Umbilical cord (tissue), 2 donors: ENCODE measurements at places on chromosomes 1 and 21.
A peak's percentile ranks its signal among the peaks of the same experiment; 100 is the strongest.

DNA sequence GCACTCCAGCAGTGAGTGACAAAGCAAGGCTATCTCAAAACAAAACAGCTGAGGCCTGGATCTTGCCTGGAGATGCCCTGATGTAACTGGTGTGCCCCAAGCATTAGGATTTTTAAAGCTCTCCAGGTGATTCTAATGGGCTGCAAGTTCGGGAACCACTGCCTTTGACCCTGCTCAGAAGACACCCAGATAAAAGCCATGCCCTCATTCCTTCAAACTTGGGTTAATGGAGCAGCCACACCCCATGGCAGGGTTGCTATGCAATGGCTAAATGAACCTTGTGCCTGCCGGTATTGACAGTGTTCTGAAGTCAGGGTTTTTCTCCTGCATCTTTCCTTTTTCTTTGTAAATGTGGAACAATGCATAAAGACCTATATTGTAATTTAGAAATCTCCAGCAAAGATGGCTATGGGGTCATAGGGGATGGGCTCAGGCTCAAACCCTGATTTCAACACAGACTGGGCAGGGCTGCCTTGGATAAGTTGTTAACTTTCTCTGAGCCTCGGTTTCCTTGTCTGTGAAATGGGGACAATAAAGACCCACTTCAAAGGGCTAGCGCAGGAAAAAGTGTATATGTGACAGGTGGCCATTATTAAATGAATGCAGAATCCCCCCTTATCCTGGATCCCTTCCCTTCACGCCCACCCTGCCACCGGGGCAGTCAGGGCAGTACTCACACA is 453 bp downstream of the TFF3 start:
- DNase-seq: no peak

DNA sequence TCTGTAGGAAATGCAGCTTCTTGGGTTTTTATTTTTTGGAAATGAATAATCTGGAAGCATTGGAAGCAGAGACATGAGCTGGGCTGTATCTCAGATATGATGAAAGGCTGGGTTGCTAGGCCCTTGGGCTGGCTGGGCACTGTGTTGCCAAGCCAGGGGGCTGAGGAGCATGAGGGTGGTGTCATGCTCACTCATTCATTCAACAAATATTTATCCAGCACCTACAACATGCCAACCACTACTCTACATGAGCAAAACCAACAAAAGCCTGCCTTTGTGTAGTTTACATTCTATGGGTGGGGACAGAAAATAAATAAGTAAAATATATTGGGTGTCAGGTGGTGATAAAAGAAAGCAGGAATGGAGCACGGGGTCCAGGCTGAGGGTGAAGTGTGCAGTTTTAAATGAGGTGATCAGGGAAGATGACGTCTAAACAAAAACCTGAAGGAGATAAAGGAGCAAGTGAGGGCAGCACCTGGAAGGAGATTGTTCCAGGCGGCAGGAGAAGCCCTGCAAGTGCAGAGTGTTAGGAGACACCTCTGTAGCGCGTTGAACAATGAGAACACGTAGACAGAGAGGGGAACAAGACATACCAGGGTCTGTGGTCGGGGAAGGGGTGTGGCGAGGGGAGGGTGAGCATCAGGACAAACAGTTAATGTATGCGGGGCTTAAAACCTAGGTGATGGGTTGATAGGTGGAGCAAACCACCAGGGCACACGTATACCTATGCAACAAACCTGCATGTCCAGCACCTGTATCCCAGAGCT is 10.9 kb downstream of the TAGLN2 start:
- DNase-seq: no peak

DNA sequence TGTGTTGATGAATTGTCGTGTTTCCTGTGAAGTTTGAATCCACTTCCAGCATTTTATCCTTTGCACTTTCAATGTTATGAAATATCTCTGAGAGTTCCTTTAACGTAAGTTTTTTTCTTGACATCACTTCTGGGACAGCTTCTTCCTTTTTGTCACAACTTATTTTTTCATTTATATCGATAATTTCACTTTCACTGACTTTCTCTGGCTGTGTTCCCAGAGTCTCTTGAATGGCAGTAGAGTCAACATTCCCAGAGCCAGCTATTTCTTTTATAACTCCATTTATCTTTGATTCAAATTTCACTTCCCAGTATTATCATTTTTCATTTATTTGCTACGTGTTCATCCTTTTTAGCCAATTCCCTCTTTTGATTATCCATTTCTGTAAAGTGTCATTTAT is 256.5 kb downstream of the PAPPA2 start:
- DNase-seq: no peak

DNA sequence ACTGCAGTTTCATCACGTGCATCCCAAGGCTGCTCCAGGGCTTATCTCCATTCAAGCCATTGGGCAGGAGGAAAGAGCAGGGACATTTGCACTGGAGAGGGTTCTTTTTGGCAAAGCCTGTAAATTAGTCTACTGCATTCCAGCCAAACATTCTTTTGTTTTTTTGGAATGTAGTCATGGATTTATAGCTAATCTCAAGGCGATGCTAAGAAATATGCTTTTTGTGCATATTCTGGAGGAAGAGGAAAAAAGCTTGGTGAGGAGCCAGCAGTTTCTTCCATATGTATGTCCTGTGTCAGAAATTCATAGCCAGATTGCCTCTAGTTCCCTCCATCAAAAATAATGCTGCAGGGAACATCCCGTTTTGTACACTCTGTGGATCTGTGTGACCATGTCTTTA is 221.4 kb downstream of the BACH1 start:
- peak; percentile 30 for DNase-seq

DNA sequence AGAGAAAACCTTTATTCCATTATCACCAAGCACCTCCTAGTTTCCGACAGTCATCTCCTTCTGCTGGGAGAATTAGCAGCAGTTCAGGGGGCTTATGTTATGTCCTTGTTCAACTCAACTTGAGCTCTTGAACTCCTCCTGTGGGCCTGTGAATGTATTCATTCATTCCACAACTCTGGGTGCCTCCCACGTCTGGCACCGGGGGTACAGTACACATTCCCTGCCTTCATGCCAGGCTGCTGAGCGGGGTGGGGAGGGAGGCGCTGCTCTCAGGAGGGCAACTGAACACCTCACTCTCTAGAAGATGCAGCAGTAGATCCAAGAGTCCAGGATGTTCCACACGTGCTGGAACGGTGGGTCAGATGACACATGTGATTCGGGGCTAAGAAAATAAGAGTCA is 4.3 kb upstream of the MX2 start:
- no peak for DNase-seq

GRCh38 chr1:201471772-201472171 is 2.8 kb upstream of the PHLDA3 start:
- no peak for DNase-seq

- DNase-seq: no peak
Observed at GRCh38 chr21:26739189-26739588, 106.0 kb downstream of the ADAMTS1 start.

DNA sequence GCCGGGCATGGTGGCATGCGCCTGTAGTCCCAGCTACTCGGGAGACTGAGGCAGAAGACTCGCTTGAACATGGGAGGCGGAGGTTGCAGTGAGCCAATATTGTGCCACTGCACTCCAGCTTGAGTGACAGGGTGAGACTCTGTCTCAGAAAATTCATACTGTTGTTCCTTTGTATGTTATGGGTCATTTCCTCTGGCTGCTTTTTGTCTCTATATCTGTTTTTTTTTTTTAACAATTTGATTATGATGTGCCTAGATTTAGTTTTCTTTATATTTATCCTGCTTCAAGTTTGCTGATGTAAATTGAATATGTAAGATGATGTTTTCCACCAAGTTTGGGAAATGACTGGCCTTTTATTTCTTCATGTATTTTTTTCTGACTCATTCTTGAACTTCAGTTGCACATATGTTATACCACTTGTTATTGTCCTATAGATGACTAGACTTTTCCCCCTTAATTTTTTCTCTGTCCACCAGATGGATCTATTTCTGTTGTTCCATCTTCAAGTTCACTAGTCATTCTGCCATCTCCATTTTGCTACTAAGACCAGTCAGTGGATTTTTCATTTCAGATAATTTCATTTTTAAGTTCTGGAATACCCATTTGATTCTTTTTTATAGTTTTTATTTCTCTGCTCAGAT is 173.5 kb downstream of the GALNT2 start:
- no peak for DNase-seq

GRCh38 chr1:117573386-117574023 is 32.3 kb upstream of the TENT5C start:
- no peak for DNase-seq

DNA sequence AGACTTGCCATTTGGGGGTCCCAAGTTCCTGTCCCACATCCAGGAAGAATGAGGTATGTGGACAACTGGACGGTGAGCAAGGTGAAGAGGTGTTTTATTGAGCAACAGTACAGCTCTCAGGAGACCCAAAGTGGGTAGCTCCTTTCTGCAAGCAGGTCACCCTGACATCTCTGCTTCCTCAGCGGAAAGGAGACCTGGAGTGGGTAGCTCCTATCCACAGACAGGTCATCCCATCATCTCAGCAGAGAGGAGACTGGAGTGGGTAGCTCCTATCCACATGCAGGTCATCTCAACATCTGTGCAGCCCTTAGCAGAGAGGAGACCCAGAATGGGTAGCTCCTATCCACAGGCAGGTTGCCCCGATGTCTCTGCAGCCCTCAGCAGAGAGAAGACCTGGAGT is 13.8 kb upstream of the FNBP1L start:
- no peak for DNase-seq

DNA sequence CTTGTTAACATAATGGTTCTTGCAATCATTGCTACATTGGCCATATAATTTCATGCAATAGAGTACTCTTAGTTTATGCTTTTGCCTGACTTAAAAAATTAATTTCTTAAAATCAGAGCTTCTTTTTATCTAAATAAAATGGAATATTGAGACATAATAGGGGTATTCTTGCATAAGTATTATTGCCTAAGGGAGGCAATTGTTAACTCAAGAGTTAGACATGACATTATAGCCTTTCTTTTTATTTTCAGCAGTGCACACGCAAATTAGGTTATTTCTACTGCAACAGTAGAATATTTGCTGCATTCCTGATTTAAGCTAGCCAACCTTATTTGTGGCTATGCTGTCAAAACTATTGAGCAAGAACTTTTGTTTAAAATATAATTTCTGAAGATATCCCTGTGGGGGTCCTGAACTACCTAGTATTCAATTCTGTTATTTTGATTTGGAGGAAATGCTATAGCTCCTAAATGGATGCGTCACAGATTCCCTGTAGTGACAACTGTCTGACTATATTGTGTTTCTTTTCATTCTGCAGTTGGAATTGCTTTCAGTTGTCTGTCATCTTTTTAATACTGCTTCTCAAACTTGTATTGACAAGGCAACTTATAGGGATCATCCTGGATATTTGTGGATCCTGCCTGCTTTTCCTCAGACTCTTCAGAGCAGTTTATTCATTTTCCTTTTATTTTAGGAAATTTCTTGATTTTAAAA is 211.0 kb downstream of the PATJ start:
- no peak for DNase-seq

GRCh38 chr1:21662426-21663247 is 6.5 kb downstream of the RAP1GAP start:
- DNase-seq: no peak

DNA sequence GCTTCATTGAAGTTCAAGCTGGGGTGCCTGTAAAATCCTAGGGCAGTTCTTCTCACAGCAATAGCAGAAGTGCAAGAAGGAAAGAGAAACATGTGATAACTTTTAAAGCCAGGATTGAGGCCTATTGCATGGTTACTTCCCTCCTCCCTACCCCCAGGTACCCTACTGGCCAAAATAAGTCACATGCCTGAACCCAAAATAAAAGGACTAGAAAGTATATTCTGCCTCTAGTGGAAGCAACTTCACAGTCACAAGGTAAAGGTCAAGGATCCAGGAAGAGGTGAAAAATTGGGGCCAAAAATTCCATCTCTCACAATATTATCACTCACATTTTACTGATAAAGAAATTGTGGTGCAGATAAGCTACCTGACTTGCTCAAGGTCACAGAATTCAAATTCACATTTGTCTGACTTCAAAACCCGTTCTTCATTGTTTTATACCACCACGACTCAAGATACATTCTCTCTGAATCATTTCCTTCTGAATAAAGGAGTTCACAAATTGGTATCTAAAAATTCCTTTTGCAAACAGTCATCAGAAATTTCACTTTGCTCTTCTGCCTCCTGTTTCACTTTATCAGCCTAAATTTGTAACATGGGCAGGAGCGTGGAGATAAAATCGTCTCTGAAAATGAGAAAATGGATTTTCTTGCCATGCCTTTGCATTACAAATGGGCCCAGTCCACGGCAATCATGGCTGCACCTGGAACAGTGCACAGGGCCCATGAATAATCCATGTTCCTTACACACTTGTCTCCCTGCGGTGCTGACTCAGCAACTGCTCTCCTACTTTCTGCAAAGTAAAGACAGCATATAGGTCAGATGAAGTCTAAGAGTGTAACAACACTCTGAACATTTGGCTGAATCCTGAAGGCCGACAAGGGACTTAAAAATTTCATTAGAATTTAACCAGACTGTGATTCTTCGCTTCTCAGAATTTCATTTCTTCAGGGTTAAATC is 485.3 kb upstream of the NFIA start:
- DNase-seq: no peak

GRCh38 chr1:245578308-245578707 is 423.5 kb downstream of the KIF26B start:
- DNase-seq: no peak
